ENCODE measurements at places on chromosomes 4 and X.

DNA sequence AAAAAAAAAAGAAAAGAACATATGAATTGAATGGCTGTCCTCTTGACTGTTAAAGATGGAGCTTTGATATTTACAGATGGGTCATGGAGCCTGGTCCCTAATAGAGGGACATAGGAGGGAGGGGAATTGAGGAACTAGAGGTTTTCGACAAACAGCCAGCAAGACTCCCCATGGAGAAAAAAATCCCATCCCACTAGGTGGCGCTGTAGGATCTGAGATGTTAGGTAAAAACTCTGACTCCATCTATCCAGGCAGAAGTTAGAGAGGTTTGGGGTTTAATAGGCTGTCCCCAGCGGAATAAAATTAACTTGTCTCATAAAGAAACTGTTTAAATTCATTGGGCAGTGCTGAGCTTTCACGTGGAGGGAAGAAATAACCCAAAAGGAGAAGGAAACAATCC, 45.9 kb downstream of the HMGB2 start:
- no peak for DNase-seq

DNA sequence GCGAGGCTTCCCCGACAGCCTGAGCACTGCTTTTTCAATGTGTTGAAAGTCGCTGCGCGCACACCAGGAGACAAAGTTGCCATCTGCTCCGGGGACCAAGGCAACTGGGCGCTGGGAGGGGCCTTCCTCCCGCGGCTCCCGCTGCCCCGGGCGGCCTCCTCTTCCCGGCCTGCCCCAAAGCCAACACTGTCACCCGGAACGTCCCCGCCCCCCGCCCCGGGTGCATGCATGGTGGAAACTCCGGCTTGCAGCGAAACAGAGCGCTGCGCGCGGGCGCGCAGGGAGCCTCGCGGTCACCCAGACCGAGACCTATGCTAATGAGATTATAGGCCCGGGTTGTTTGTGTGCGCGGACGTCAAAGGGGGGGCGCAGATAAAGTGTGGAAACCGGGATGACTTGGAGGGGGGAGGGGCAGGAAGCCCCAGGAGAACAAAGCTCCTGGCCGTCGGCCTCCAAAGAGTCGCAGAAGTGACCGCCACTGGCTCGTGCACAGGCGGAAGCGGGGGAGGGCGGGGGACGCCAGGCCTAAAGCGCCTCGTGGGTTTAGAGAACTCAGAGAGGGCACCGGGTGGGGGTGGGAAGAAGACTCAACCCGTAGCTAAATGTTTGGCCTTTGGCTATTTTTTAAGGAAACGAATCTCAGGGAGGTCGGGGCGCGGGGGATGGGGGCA, 88.8 kb downstream of the BCOR start:
- DNase-seq, result no peak

DNA sequence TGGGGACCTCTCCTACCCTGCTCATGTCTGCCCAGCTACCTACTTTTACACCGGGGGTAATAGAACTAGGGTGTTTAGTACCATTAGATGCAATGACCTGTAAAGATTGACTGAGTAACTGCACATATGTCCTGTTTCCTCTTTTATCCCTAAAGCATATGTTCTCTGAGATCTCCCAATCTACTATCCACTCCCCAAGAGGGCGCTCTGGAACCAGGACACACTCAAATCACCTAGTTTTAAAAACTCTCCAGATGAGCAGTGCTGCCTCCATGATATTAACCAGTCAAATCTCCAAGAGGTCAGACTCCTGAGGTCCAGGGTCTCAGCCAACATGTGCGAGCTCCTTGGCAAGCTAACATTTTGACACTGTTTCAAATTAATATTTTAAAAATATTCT, 87.0 kb upstream of the TSPAN5 start:
- DNase-seq, result no peak

DNA sequence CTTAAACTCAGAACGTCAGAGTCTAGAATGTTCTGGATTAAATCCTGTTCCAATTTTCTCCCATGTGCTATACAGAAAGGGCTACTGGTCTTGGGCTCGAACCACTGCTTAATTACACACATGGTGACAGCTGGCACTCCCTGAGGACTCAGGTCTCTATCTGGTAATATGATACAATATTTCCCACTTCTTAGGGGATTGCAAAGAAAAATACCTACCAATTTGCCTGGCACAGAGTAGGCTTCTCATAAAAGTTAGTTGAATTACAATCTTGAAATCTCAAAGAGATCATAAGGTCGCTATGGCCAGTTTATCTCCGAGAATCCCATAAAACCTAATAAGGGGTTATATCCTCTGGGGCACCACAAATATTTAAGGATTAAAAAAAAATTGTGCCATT, 8.6 kb downstream of the GPM6B start:
- no peak for DNase-seq

GRCh38 chr4:72557021-72557420, 12.0 kb downstream of the ADAMTS3 start:
- DNase-seq, result no peak

DNA sequence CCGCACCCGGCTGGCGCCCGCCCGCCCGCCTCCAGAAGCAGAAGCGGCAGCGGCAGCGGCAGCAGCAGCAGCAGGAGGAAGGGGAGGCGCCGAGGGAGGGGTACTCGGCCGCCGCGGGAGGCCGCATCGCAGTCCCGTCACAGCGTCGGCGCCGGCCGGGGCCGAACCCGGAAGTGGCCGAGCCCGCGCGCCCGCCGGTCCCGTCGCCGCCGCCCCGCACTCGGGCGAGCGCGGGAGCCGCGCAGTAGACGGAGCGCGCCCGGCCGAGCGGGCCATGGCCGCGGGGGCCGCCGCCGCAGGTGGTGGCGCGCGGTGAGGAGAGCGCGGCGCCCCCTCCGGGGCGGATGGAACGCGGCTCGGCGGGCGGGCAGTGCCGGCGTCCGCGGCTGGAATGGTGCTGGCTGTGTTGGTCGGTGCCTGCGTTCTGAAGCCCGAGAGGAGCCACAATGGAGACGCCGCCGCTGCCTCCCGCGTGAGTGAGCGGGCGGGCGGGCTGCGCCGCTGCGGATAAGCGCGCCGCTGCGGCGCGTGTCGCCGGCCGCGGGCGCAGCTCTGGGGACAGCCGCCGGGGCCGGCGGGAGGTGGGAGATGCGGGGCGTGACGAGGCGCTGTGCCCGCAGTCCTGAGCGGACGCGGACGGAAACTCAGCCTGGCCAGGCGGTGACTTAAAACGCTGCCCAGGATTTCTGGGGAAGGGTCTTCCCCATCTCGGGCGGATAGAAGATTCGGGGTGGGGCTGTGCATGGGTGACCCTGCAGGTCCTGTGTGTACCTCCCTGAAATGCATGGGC, at the start of gene KLHL2:
Gene KLHL2, plus strand, starts transcription at position 131 of the 790 bp plus-strand sequence. Its CDS starts 316 bp downstream, at position 447.
- peak; percentile 83 for DNase-seq

DNA sequence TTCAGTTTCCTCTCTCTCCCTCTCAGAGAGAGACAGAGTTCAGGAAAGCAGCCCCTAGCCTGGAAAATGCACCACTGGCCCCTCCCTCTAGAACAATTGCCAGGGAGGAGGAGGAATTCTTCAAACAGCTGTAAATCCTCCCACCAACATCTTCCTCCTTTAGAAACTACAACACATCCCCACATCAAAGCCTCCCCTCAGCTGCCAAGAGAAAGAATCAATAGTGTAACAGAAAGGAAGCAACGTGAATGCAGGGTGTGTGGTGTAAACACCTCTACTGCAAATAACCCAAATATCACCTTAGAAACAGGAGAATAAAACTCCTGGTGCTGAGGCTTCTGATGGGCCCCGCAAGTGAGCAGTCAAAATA, 249.9 kb upstream of the GATB start:
- no peak for DNase-seq

GRCh38 chr4:37757761-37758160, 68.7 kb upstream of the PGM2 start:
- DNase-seq, result no peak

DNA sequence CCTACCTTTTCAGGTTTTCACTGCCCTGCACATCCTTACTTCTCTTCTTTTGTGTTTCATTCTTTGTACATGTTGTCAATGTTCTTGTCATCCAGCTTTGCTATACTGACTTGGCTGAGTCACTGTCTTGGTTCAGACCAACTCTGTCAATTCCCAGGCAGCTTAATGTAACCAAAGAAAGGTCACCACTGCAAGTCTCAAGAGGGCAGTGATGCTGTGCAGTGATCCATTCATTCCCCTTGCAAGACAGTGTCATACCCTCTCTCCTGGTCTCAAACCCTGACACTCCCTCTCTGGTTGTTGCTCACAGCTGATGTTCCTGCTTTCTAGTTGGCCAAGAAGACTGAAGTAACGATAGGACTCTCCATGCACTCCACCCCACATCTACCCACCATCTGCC, 17.5 kb downstream of the RAB39B start:
- DNase-seq, result no peak

DNA sequence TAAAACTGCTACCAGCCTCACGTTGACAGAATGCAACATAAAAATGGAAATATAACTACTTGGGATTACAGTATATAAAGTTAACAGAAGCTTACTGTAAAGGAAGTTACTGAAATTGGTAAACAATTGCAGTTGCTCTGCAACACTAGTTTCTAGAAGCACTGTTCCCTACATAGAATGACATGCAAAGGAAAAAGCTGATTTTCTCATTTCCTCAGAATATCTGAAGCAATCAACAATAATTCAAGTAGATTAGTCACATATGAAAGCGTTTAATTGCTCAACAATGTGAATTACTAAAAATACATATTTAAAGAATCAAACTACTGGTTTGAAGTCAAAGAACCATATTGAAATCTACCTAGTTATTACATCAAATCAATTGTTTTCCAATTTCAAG, 31.8 kb downstream of the PDGFC start:
- DNase-seq, result no peak

DNA sequence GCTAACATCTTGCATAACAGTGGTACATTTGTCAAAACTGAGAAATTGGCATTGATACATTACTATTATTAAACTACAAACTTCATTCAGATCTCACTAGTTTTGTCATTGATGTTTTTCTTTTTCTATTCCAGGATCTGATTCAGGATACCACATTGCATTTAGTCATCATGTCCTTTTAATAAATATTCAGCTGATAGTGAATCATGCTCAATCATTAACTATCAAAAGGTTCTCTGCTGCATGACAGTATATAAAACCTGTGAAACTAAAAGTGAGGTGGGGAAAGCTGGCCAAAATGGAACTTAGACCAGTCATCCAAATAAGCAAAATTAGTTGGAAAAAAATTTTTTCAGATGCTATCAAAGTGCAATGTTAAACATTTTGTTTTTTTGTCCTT, 28.1 kb upstream of the HS6ST2 start:
- no peak for DNase-seq

GRCh38 chr4:48321312-48321711, 20.0 kb upstream of the SLAIN2 start:
- DNase-seq, result no peak

DNA sequence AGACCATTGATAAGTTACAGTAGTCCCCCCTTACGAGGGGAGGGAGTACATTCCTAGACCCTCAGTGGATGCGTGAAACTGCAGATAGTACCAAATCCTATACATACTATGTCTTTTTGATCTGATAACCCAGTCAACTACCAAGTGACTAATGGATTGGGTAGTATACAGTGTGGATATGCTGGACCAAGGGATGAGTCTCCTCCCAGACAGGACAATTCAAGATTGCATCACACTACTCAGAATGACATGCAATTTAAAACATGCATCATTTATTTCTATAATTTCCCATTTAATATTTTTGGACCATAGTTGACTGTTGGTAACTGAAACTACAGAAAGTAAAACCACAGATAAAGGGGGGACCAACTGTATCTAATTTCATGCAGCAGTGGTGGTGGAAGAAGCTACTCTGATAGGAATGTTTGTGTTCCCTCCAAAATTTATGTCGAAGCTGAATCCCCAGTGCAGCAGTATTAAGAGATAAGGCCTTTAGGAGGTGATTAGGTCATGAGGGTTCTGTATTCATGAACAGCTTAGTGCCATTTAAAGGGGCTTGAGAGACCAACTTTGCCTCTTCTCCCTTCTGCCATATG, 11.9 kb downstream of the HADH start:
- no peak for DNase-seq

- no peak for DNase-seq
These were observed 54.2 kb downstream of the MOSPD2 start for GRCh38 chrX:14927401-14927800.

- no peak for DNase-seq
These were observed 148.9 kb upstream of the FGF16 start for GRCh38 chrX:77298296-77298695.

DNA sequence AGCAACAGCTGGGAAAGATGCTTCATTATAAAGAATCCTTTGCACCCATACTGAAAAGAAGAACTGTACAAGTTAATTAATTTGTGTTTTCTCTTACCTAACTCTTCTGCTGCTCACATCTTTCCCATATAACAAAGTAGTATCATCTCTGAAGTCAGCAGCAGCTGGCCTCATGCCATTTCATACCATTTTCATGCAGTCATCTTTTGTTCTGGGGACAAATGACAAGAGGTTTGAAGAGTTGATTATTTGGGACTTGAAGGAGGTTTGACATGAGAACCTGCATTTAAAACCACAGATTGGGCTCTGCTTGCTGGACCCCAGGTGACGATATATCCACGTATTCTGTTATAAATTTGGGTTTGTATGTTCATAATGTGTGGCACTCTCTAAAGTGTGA, 430.3 kb downstream of the SPRY1 start:
- no peak for DNase-seq

DNA sequence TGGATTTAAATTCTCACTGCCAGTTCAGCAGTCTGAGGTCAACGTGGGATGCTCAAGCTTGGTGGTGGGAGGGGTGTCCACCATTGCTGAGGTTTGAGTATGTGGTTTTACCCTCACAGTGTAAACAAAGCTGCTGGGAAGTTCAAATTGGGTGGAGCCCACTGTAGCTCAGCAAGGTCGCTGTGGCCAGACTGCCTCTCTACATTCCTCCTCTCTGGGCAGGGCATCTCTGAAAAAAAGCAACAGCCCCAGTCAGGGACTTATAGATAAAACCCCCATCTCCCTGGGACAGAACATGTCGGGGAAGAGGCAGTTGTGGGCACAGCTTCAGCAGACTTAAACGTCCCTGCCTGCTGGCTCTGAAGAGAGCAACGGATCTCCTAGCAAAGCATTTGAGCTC, 14.9 kb upstream of the RRAGB start:
- DNase-seq, result no peak

Data from GM12891 (cell line).